Skeletal muscle cell (primary cell): ENCODE measurements at places on chromosomes 3 and 15.

- DNase-seq, result no peak
These were observed 64.1 kb downstream of the EXOG start for GRCh38 chr3:38560284-38560683.

- no peak for DNase-seq
These were observed 927.3 kb upstream of the EPHA6 start for GRCh38 chr3:95887114-95887513.

DNA sequence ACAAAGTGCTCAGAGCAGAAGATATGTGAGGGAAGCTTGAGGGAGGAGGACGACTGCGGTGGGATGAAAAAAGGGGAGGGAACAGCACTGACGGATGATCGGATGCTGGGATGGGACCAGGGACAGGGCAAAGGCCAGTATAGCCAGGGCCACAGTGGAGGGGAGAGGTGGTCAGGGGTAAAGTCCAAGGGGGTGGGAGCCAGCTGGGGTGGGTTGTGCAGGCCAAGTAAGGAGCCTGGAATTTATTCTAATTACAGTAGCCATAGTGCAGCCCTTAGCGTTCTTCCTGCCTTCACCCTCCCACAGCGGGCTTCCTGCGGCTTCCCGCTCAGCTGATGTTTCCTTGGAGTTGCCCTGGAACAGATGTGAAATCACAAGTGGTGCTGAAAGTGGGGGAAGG is 7.6 kb upstream of the APEH start:
- DNase-seq, result no peak

- no peak for DNase-seq
These were observed 74.2 kb downstream of the RFTN1 start for GRCh38 chr3:16439163-16439847.

DNA sequence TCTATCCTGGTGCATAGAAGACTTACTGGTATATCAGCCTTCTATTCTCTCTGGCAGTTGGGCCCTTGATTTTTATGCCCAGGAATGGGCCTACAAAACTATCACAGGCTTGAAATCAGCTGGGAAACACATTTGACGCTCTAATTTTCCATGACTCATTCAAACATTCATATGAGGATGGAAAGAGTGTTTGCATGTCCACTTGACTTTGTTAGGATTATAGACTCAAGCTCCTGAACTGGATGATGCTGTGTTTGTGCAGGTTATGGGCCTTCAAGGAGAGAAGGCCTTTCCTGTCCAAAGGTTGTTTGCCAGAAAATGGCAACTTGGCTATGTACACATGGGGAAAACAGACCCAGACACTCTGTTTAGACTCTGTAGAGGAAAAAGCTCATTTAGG is 219.9 kb downstream of the GAP43 start:
- DNase-seq, result no peak

DNA sequence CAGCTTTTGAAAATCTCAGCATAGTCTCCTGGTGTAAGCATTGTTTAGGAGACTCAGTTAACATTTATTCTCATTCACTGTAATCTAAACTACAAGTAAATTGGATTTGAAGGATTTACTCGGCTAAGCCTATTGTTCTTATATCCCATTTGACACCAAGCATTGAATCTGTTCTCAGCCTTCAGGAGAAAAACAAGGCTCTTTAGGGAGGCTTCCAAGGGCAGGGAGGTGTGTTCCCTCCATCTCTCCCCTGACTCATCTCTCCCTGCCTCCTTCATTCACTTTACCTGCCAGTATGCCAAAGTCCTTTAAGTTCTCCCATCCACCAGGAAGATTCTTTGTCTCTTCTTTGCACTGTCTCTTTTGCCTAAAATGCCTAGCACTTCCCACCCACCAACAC is 347.8 kb downstream of the MFSD1 start:
- no peak for DNase-seq

DNA sequence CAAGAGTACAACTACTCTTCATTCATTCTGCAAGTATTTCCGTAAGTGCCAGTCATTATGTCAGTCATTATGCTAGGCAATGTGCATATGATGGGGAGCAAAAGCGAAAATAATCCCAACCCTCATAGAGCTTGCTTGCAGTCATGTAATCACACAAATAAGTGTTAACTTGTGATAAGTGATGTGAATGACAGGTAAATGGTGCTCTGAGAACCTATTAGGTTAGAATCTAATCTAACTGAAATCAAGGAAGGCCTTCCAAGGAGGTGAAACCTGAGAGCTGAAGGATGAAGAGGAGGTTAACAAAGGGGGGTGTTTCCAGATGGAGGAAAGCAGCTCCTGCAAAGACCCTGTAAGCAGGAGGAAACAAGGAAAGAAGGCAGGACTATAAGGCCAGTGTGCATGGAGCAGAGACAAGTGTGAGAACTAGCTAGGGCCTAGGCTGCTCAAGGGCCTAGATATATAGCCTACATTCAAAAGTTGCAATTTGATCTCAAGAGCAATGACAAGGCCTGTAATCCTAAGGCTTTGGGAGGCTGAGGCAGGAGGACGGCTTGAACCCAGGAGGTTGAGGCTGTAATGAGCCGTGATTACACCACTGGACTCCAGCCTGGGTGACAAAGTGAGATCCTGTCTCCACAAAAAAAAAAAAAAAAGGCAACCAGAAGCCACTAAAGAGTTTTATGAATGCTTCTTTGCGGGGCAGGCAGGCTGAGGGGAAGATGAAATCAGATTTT is 5.3 kb downstream of the PTPN9 start:
- DNase-seq, result no peak

DNA sequence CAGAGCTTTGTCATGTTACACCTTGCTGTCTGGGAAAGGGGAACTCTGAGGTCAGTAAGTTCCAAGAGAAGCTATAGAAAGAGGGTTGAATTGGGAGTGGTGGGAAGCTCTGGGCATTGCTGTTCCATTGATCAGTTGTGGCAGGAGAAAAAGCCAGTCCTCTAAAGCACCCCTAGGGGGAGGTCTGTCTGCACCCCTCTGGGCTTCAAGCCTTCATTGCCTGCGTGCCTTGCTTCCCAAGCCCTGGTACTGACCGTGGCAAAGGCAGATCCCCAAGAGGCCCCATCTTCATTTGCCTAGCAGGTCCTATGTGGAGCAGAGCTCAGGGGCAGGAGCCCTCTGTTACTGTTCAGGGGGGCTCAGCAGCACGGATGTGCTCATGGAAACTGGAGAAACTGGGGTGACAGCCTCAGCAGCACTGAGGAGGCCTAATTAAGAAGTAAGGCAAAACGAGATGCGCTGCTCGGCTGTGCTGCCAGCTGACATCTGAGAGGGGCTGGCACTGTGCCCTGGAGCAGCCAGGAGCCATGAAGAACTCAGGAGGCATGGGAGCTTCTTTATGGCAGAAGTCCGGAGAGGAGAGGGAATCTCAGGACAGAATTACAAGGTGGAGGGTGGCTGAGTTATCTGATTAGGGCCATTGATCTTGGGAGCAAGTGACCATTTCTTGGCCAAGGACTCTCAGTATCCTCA is 270.9 kb downstream of the RPLP1 start:
- no peak for DNase-seq

- no peak for DNase-seq
These were observed 451.9 kb downstream of the FOXP1 start for GRCh38 chr3:71131375-71132314.

DNA sequence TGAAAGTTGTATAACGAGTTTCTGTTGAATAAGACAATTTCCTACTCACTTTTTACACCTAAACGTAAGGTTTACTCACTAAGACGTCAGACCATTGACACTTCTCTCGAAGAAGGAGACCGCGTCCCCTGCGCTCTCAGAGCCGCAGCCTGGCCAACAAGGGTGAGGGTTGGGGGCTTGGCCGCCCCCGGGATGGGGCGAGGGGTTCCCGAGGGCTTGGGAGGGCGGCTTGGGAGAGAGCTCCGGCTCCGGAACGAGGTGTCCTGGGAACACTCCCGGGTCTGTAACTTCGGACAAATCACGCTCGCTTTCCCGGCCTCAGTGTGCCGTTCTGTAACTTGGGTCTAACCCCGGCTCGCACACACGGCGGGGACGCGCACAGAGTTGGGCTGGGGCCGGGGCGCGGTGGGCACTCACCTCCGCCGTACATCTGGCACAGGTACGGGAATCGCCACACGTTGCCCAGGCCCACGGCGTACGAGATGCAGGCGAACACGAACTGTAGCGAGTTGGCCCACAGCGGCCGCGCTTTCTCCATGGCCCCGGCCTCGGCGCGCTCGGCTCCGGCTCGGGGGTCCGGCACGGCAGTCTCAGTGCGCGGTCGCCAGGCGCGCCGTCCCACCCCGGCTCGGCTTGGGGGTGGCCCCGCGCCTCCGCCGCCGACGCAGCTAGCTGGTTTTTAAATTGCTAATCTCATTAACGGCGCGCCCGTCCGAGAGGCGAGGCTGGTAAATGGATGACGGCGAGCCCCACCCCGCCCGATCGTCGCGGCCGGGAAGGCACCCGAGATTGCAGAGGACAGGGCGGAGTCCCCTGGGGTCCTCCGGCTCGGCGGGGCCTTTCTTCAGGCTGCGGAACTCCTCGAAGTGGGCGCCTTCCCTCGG is at the start of gene SLC6A20:
Gene SLC6A20 (minus strand): TSS at position 655 of the 884 bp plus-strand sequence. CDS start 117 bp downstream, at position 538.
- no peak for DNase-seq
